Right renal cortex interstitium (tissue), 3 donors: ENCODE measurements at places on chromosomes 7 and 10.

DNA sequence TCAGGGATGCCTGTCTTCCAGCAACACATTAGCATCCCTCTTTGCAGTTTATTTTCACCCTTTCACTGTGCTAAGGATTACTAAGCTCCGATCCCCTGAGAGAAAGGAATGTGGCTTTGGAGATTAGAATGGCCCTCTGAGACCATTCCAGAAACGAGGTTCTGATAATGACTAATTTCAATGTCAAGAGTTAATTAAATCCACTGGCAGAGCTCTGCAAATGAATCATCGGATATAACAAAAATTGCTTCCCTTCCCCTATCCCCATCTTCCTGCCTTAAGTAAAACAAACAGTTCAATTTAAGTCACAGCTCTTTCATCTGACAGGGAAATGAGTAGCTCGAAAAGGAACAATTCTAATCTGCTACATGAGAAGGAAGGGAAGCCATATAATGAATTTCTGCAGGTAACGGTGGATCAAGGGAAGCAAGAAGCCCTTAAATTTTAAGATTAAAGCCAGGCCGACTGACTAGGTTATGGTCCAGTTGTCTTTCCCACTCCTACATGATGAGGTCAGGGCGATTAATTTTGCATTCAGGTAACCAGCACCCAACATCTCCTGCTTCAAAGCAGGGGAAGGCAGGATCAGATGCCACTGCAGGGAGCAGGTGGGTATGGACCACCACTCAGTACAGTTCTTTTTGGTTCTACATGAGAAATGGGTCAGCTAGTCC, 50.5 kb downstream of the MALSU1 start:
- no peak for DNase-seq

- no peak for DNase-seq
These were observed 80.0 kb downstream of the LHFPL3 start for GRCh38 chr7:104408371-104408770.

- no peak for DNase-seq
These were observed 73.7 kb downstream of the PIK3CG start for GRCh38 chr7:106938803-106939202.

DNA sequence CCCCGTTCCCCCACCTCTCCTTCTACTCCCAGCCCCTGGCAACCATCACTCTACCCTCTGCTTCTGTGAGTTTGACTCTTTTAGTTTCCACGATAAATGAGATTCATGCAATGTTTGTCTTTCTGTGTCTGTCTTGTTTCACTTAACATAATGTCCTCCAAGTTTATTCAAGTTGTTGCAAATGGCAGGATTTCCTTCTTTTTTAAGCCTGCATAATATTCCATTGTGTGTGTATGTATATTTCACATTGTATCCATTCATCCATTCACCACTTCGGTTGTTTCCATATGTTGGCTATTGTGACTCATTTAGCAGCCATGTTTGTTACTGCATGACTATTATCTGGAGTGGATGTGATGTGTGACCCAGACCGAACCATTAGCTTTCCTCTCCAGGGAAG, 64.3 kb downstream of the VIM start:
- no peak for DNase-seq

DNA sequence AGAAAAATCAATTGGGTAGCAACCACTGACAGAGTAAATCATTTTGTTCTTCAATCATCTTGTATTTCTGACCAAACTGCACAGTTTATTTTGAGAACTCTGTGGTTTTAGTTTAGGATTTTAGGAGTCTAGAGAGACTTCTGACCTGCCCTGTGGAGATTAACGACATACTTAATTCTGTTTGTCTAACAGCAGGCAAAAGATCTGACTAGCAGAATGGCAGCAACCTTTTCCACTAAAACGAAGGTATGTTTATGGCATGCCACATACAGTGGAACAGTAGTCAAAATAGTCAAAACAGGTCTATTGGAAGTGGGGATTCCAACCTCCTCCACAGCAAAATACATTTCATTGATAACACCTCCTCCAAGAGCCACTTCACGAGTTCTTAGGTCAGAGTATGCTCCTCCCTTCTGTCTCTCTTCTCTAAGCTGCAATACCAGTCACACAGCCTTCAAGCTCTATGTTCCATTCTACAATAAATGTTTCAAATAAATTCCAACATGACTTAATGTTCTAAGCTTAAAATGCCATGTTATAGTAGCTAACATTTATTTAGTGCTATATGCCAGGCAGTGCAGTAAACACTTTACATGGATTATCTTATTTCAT, 34.4 kb downstream of the NRCAM start:
- DNase-seq, result no peak
